ENCODE measurements at places on chromosomes 4 and X.

- DNase-seq = no peak
Observed at GRCh38 chr4:178612733-178613132, 1170.5 kb upstream of the AGA start.

DNA sequence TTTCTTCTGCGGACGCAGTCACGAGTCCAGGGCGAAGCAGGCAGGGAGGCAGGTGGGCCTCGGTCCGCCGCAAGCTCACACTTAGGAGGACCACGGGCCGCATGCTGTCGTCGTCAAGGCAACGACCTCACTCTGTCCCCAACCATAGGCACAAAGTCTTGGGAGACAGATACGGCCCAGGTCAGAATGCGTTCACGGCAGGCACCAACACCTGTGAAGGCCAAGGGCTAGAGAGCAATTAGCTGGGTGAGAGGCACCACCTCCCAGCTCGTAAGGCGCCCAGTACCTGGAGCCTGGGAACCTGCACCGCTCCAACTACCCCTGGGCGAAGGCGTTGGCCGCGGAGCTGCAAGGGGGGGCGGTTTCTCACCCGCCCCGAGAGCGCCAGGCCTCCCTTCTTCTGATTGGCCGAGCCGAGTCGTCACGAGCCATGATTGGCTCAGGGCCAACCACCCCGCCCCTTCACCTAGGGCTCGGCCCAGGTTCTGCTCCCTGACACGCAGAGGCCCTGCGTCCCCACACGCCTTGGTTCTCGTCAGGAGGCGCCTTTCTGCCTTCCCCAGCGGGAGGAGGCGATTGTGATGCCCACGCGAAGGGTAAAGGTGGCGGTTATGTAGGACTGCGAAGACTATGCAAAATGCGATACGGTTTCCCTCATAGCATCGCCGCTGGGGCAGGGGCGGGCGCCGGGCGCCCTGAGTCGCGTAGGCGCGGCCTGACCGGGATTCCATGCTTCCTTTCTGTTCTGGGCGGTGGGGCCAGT is at the start of gene CDKL2:
CDKL2 (minus strand) TSS at position 355 of the 763 bp plus-strand sequence. CDS start 4,540 bp downstream, outside the sequence.
- DNase-seq = peak; percentile 83

GRCh38 chr4:113979148-113979904 is at the start of gene ARSJ:
Gene ARSJ (minus strand): TSS chr4:113979647. CDS start chr4:113978834, 813 bp downstream.
- DNase-seq = no peak

DNA sequence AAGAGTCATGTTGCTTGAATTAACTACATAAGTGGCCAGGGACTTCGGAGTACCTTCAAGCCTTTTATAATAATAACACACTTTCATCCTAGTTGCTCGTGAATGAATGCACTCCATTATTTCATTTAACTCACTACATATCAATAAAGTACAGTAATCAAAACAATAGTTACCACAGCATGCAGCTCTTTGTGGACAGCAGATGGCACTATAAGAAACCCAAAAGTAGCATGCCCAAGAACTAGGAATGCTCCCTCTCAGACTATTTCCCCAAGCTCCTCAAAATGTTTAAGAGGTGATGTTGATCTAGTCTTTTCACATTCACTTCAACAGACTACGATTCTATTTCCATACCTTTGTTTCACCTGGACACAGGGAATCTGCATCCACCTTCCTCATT is 500.8 kb upstream of the DIAPH2 start:
- DNase-seq = peak; percentile 24

- DNase-seq = no peak
Observed at GRCh38 chrX:53440101-53440500, 5.9 kb upstream of the HSD17B10 start.

- no peak for DNase-seq
Observed at GRCh38 chr4:189207872-189208271, 732.8 kb upstream of the FRG1 start.

DNA sequence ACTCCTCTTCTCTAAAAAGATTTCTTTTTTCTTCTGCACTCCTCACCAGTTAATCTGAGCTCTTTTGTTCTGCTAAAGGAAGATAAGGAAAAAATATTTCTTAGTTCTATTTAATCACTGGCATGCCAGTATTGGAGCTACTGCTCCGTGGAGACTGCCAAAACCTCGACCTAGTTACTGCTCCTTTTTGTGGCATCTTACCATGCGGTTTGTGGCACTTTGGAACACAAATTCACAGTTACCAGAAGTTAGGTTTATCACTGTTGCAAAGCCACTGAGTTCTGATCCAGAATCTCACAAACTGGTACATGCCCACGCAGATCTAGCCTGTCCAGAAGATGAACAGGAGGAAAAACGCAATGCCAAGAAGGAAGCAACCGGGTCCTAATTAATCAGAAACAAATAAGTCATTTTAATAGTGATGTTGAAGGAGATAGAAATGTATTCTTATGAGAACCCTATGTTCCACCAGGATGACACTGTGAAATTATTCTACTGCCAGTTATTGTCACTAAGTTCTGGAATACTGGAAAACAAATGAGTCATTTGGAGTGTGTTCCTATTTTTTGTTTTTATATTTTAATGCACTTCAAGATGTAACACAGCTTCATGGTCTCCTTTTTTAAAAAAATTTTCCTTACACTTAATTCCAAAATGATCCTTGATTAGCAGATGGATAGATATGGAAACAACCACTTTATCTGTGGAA is 106.7 kb upstream of the GK2 start:
- DNase-seq = no peak

DNA sequence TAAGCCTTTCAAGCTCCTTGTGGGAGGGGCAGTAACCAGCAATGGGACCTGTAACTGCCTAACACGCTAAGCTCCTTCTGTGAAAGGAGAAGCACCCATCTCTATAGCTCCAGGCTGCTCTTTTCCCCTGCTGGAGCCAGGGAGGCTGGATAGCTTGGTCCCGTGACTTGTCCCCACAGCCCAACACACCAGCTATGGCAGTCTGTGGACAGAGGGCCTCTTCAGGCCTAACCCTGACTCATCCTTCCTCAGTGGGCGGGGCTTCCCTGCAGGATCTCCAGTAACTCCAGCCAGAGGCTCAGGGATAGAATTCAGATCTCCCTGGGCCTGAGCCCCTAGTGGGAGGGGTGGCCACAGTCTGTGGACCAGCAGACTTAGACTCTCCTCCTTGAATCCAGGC is 1290.1 kb downstream of the PCDH7 start:
- DNase-seq = no peak

GRCh38 chr4:70801265-70801809 is 38.4 kb downstream of the GRSF1 start:
- DNase-seq = no peak

GRCh38 chr4:69025191-69025998 is 70.9 kb upstream of the UGT2B7 start:
- peak; percentile 23 for DNase-seq

- DNase-seq = no peak
Observed at GRCh38 chr4:99749445-99750391, 66.9 kb upstream of the DAPP1 start.

DNA sequence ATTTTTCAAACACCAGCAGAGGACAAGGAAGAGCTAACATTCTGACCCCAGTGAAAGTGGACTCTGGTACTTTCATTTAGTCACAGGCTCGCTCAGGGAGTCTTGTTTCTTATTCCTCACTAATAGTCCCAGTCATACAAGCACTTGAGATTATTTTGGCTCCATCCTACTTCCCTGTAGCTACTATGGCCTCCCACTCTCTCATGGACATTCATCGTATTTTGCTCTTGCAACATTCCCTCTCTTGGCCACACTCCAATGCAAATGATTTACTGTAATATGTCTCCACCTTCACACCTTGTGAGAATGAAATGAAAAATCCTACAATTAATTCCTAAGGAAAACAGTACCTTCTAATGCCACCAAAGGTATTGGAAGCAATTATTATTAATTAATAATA is 21.3 kb downstream of the PLRG1 start:
- no peak for DNase-seq

DNA sequence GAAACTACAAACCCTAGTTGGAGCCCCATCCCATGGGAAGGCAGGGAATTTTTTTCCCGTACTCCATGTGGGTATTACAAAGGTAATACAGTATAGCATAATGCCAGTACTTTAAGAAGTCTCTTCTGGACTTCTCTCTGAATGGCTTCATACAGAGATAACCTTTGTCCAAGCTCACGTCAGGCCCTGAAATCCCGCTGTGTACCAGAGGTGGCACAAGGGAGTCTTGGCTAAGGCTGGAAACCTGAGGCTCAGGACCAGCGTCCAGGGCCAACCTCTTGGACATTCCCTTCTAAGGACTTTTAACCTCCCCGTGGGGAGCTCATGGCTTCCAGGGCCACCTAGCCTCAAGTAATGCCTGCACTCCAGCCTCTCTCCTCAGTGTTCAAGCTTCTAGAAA is 338.9 kb upstream of the FAM241A start:
- DNase-seq = no peak

DNA sequence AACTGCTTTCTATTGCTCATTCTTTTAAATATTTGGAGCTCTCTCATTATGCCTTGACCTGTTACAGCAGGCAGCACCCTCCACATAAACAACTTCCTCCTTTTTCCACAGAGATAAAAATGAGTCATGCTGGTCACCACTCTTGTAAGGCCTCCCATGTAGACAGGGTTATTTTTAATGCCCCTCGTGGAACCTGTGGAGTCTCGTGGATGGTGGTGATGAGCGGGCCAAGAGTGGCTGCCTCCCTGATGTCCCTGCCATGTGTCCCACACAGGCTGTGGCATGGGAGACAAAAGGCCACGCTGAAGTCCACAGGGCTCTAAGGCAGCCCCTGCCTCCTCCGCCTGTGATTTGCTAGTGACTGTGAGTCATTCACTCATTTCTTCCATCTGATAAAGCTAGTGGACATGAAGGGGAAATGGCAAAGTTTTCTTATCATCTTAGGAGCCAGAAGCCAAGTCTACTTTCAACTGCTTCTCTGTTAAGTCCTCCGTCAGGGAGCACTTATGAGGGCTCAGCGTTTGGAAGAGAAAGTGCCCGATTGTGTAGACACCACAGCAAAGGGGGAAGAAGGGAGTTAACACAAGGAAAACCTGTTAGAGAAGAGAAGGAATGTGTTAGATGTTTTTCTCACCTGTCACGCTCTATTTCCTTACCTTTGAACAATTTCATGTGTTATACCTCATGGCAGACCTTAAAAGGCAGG is 121.6 kb upstream of the FAT1 start:
- DNase-seq = no peak

GRCh38 chr4:139735381-139736273 is 70.0 kb downstream of the MGST2 start:
- no peak for DNase-seq

GRCh38 chrX:1212532-1212931 is at the start of gene CRLF2:
Gene CRLF2 (minus strand): TSS chrX:1212649. CDS start chrX:1212634, 15 bp downstream.
- DNase-seq = peak; percentile 37

DNA sequence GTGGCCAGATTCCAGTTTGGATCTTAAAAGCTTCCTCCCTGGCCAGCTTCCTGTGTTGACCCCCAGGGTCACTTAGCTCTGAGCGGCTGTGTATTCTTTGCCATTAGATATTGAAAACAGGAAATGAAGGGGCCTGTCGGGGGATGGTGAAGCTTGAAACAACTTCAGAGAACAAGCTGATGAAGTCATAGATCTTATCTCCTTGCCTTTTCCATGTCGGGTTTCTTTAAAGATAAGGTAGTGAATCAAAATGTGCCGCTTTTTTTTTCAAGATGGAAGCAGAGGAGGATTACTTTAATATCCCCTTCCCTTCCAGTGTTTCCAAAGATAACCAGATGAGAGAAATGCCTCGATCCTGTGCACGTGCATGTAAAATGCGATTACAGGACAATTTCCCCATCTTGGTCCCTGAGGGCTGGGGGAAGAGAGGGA is 508.5 kb downstream of the MID1IP1 start:
- no peak for DNase-seq

- DNase-seq = no peak
Observed at GRCh38 chr4:24244663-24245490, 339.5 kb downstream of the DHX15 start.

DNA sequence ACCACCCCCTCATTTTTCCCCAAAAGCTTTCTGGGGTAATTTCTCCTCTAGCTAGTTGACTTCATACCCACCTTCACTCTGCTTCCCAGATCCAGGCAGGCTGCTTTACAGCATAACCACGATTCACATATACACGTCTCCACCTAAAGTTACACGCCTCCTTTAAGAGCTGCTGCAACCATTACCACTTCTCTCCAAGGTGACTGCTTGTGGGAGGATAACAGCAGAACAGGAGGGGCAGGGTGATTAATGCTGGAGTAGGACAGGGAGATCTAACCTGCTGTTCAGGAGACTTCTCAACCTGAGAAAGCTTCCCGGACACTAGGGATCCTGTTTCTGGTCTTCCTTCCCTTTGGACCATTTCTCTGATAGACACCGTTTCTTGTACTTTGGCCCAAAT is 77.4 kb downstream of the MGST2 start:
- no peak for DNase-seq

GRCh38 chr4:146428298-146428697 is 93.4 kb downstream of the SLC10A7 start:
- no peak for DNase-seq

DNA sequence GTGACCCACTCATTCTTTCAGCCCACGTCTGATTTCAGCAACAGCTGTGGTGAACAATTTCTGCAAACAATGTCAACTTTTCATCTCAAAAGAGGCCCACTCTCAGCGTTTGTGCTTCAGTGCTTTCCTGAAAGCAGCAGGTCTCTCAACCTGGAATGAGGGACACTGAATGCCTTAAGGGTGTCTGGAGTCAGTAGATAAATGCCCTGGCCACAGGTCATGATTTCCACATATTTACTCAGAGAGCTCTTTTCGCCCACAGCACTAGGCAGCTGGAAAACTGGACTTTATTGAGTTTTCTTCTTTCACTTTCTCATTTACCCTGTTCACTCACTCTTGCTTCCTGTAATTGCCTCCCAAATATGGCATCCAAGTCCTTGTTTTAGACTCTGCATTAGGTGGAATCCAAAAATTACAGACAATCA is 52.8 kb downstream of the NPFFR2 start:
- DNase-seq = no peak

- peak; percentile 77 for DNase-seq
Observed at GRCh38 chr4:145557720-145558119, 61.5 kb upstream of the MMAA start.

DNA sequence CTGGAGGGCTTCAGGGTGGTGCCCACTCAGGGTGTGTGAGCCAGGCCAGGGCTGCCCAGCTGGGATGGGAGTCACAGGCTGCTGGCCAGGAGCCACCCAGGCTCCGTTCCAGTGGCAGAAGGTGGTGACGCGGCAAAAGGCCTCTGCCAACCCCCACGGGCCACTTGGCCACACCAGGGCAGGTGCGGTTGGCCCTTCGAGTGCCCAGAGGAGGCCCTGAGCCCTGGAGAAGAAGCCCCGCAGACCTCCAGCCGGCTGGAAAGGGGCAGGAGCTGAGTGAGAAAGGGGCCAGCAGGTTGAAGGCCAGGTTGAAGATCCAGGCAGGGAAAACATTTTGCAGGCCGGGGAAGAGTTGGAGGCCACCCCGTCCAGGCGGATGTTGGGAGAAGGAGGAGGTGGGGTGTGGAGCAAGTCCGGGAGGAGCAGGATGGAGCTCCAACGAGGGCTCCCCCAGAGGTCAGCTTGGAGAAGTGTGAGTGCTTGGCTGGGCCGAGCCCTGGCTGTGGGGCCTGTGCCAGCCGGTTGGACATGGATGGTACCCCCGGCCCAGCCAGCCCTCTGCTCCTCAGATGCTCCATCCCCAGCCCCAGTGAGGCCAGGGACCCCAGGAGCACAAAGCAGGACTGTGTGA is 2.8 kb upstream of the CPLX1 start:
- no peak for DNase-seq

All from MM.1S (cell line).